ENCODE measurements at places on chromosomes 6 and 20.

GRCh38 chr20:38091441-38092216 lies 58.1 kb downstream of the RPRD1B start:
- DNase-seq = no peak

DNA sequence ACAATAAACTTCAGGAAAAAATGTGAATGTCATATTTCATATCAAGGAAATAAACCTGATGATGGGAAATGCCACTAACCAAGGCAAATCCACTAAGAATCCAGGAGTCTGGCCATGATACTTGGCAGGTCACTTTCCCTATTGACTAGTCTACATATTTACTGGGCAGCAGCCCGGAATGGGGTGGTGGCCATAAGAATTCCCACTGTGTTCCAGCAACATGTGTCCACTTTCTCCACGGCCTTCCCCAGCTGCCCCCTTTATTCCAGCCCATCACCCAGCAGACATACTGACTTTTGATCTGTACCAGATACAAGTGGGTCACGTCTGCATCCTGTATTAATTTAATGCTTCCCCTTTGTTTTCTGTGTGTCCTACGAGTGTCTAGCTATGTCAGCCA lies 234.5 kb upstream of the PRDM1 start:
- no peak for DNase-seq

- no peak for DNase-seq
These were observed 102.6 kb downstream of the CDC5L start for GRCh38 chr6:44489910-44490604.

- DNase-seq = no peak
These were observed 4.1 kb upstream of the DLL1 start for GRCh38 chr6:170294813-170295509.
